ENCODE measurements at places on chromosomes 11 and 22. TPM values are rescaled to one million over a fixed set of nuclear protein-coding genes. Genes with fewer than 3 reads are reported as not detected.

Gene POU2AF2
- polyA plus RNA-seq: 0.07 TPM

Gene NAALAD2
- 12.2 TPM for polyA plus RNA-seq

Gene LINC01488
- not detected for polyA plus RNA-seq

Gene BDNF
- 0.77 TPM for polyA plus RNA-seq

Gene UVRAG
- 10.1 TPM for polyA plus RNA-seq

Gene PRR5L
- polyA plus RNA-seq: 13.8 TPM

Gene OSBPL5
- polyA plus RNA-seq: 3.0 TPM

DNA sequence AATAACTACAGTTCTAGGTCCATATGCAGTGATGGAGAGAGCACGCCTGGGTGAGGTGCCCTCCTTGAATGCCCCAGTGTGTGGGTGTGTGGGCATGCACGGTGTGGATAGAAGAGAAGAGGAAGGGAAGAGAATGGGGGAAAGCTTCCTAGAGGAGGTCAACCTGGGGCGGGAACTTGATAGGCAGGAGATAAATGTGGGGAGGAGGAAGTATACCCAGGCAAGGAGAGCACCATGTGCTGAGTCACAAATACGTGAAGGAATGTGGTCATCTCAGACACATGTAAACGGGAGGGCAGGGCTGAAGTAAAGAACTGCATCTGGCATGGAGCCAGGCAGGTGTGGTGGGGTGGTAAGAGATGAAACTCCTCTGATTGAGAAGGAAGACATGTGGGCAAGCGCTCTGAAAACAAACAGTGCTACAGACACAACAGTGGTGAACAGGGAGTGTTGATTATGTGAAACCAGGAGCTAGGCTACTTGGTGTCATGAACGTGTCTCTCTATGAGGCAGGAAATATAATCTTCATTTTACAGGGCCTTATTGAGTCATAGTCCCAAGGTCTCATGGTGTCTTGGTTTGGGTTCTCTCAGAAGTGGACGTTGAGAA lies 61.5 kb upstream of the EED start:
- no peaks in the 10 kb centered on the region for H3K27me3 ChIP-seq
- H3K4me3 ChIP-seq: no peak overlapping the region
- H3K4me1 ChIP-seq: peaks cover 2% of the 10 kb centered on the region
- H3K27ac ChIP-seq: no peak overlapping the region

- no peaks in the 10 kb centered on the region for H3K4me1 ChIP-seq
- H3K27me3 ChIP-seq: no peaks in the 10 kb centered on the region
- no peak overlapping the region for H3K27ac ChIP-seq
- no peaks in the 10 kb centered on the region for H3K36me3 ChIP-seq
- DNase-seq: no peak
Observed at GRCh38 chr11:65625628-65626342, 10.2 kb downstream of the PCNX3 start.

DNA sequence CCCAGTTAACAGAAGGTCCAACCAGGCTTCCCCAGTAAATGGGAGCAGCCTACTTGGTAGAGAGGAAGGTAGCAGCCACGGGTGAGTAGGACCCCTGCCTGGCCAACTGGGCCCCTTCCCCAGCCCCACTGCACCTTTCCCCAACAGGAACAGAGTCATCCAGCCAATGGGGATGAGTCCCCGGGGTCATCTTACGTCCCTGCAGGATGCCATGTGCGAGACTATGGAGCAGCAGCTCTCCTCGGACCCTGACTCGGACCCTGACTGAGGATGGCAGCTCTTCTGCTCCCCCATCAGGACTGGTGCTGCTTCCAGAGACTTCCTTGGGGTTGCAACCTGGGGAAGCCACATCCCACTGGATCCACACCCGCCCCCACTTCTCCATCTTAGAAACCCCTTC lies 6.6 kb downstream of the RIC8A start:
- no peak overlapping the region for H3K4me3 ChIP-seq
- no peak for DNase-seq
- H3K27me3 ChIP-seq: no peaks in the 10 kb centered on the region

DNA sequence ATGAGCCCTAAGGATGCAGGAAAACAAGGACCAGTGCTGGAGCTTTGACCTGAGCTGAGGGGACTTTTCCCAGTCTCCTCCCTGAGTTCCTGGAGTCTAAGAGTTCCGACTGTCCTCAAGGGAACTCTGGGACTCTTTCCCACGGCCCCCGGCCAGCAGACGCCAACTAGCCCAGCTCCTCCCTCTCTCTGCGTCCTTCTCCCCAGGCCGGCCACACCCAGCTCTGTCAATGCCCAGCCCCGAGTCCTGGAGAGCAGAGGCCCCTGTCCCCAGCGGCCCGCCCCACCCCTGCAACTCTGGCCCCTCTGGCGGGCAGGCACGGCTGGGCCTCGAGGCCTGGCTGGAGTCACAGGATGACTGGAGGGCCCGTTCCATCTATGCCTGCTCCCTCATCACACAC lies 29.8 kb downstream of the NECTIN1 start:
- no peaks in the 10 kb centered on the region for H3K36me3 ChIP-seq
- H3K4me3 ChIP-seq: no peak overlapping the region
- H3K4me1 ChIP-seq: peaks cover 1% of the 10 kb centered on the region
- DNase-seq: no peak

GRCh38 chr11:18137186-18137800 lies 4.9 kb downstream of the MRGPRX3 start:
- no peak for DNase-seq
- no peak overlapping the region for H3K27ac ChIP-seq
- H3K36me3 ChIP-seq: no peaks in the 10 kb centered on the region
- H3K27me3 ChIP-seq: no peaks in the 10 kb centered on the region

GRCh38 chr11:48078689-48079088 lies 98.3 kb downstream of the PTPRJ start:
- H3K4me3 ChIP-seq: no peak overlapping the region
- H3K27me3 ChIP-seq: no peaks in the 10 kb centered on the region
- no peaks in the 10 kb centered on the region for H3K36me3 ChIP-seq
- no peak for DNase-seq
- no peaks in the 10 kb centered on the region for H3K4me1 ChIP-seq

GRCh38 chr11:76347466-76347865 lies 33.5 kb downstream of the THAP12 start:
- H3K4me3 ChIP-seq: no peak overlapping the region
- H3K27me3 ChIP-seq: no peaks in the 10 kb centered on the region
- H3K4me1 ChIP-seq: no peaks in the 10 kb centered on the region
- no peaks in the 10 kb centered on the region for H3K36me3 ChIP-seq

Data from ovary (tissue), 10 donors.